ENCODE measurements at places on chromosomes 7 and 10.

DNA sequence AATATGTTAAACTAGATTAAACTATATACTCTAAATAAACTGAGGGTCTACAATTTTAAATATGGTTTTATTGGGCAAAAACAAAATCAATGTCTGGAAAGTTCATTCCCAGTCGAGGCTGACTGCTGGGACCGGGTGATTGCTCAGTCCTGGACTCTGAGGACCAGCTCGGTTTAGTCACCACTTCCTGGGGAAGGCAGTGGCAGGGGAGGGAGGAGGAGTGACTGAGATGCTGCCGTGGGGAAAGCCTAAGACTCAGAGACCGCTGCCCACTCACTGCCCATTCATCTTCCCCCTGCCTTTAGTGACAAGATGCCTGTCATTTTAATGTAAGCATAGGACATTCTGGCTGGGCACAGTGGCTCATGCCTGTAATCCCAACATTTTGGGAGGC, 29.0 kb downstream of the ATOH7 start:
- no peak for DNase-seq

DNA sequence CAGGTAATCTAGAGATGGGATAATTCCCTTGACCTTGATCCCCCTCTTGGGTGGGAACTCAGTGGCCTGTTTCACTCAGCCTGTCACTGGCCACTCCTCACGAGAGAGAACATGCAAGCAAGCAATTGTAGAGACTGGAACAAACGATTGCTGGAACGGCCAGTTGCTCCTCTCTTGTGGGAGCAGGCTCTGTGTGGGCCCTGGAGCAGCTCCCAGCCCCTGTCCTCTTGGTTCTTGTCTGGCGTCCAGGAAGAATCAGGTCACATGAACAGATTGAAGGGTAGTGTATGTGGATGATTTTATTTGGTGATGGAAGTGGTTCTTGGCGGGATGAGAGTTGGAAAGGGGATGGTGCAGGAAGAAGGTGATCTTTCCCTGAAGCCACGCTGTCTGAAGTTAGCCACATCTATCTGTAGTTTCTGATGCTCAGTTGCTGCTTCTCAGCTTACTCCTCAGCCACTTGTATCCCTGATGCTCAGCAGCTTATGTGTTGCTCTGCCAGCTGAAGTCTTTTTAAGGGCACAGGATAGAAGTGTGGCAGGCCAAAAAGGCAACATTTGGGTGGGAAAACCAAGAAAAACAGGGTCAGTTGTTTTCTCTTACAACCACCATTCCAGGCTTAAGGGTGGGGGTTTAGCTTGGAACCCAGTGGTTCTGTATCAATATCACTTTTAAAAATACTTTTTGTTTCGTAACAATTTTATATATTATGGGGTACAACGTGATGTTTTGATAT, 15.9 kb downstream of the RNF133 start:
- no peak for DNase-seq

DNA sequence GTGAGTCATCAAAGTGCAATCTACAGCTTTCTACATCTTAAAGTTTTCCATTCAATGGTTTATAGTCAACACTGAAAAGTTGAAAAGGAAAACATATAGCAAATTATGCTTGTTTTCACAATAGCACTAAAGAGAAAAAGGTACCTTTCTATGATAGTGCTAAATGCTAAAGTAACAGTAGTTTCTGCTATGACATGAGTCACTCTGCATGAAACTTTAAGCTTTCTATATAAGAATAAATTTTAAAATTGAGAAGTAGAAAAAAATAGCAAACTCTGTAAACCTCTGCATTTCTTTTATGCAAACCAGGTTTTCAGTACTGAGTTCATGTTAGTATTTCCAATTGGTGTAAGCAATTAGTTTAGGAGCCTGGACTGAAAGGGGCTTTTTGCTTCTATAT, 31.2 kb upstream of the TMEM168 start:
- no peak for DNase-seq

DNA sequence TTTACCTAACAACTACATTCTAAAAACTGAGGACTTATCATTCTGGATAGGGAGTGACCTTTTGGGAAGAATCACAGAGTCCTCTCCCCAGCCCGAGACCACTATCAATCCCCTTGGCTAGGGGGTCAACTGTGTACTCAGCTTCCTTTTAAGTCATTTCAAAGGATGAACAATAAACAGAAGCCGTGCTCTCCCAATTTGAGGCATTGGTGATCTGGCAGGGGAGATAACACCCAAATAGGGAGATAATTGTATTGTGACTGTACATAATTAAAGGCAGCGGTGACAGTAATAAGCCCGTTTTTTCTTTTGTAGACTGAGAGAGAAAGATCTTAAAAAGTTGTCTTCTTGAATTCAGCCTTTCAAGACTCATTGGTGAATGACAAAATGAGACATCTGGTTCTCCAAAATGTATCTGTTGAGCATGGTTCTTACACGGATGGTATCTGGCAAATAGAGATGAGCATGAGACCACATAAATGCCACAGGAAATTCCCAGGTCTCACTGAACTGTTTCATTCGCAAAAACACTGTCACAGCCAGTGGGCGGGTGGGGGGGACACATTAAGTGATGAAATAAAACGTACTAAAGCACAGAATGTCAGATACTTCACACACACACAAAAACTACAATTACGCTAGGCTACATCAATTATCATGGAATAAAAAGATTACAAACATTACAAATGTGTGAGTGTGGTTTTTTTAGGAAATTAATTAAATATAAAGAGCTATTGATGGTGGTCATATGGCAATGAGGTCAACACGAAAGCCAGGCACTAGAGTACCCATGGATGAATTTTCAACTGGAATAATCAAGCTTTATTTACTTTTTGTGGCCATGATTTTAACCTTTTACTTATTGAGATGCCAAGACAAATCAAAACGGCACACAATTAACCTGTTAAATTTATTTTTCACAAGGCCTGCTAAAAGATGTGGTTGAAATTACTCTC, 108.4 kb downstream of the HIPK2 start:
- DNase-seq = no peak

All from SK-MEL-5 (cell line).